Hepatocyte (in vitro differentiated cells): ENCODE measurements at places on chromosomes 2 and 18. TPM values are rescaled to one million over a fixed set of nuclear protein-coding genes. Genes with fewer than 3 reads are reported as not detected.

GRCh38 chr18:6269660-6270332, 144.9 kb downstream of the L3MBTL4 start:
- H3K36me3 ChIP-seq, result no peaks in the 10 kb centered on the region
- DNase-seq, result no peak
- no peak overlapping the region for H3K4me3 ChIP-seq

GRCh38 chr2:236985761-236986339, 99.8 kb upstream of the COPS8 start:
- H3K27me3 ChIP-seq, result no peaks in the 10 kb centered on the region
- peaks cover 26% of the 10 kb centered on the region for H3K4me1 ChIP-seq
- DNase-seq, result no peak
- H3K27ac ChIP-seq, result peak overlapping the region; percentile 50
- H3K36me3 ChIP-seq, result no peaks in the 10 kb centered on the region

EVX2 gene
- polyA plus RNA-seq, result 1.3 and 1.7 TPM in 2 replicates

GRCh38 chr2:106144621-106145331, 49.3 kb downstream of the UXS1 start:
- H3K27ac ChIP-seq, result no peak overlapping the region
- no peak overlapping the region for H3K4me3 ChIP-seq
- DNase-seq, result no peak
- peaks cover 8% of the 10 kb centered on the region for H3K4me1 ChIP-seq
- H3K36me3 ChIP-seq, result no peaks in the 10 kb centered on the region

- no peaks in the 10 kb centered on the region for H3K36me3 ChIP-seq
- no peaks in the 10 kb centered on the region for H3K4me1 ChIP-seq
- DNase-seq, result no peak
- H3K27ac ChIP-seq, result no peak overlapping the region
- no peaks in the 10 kb centered on the region for H3K27me3 ChIP-seq
- no peak overlapping the region for H3K4me3 ChIP-seq
Observed at GRCh38 chr18:43826215-43826614, 548.9 kb upstream of the SYT4 start.

CTLA4 gene
- not detected in 2 replicates for polyA plus RNA-seq

- H3K4me1 ChIP-seq, result peaks cover 22% of the 10 kb centered on the region
- H3K36me3 ChIP-seq, result no peaks in the 10 kb centered on the region
- no peak overlapping the region for H3K4me3 ChIP-seq
- no peak overlapping the region for H3K27ac ChIP-seq
Observed at GRCh38 chr2:86787736-86788135, 3.0 kb downstream of the CD8A start.

GPR17 gene
- polyA plus RNA-seq, result 0.39 TPM in 1 of 2 replicates, not detected in the other

- no peaks in the 10 kb centered on the region for H3K4me1 ChIP-seq
- no peak overlapping the region for H3K4me3 ChIP-seq
- no peaks in the 10 kb centered on the region for H3K36me3 ChIP-seq
- no peak for DNase-seq
- H3K27me3 ChIP-seq, result no peaks in the 10 kb centered on the region
- H3K27ac ChIP-seq, result no peak overlapping the region
Observed at GRCh38 chr18:32293107-32293506, 103.3 kb downstream of the MEP1B start.

DNA sequence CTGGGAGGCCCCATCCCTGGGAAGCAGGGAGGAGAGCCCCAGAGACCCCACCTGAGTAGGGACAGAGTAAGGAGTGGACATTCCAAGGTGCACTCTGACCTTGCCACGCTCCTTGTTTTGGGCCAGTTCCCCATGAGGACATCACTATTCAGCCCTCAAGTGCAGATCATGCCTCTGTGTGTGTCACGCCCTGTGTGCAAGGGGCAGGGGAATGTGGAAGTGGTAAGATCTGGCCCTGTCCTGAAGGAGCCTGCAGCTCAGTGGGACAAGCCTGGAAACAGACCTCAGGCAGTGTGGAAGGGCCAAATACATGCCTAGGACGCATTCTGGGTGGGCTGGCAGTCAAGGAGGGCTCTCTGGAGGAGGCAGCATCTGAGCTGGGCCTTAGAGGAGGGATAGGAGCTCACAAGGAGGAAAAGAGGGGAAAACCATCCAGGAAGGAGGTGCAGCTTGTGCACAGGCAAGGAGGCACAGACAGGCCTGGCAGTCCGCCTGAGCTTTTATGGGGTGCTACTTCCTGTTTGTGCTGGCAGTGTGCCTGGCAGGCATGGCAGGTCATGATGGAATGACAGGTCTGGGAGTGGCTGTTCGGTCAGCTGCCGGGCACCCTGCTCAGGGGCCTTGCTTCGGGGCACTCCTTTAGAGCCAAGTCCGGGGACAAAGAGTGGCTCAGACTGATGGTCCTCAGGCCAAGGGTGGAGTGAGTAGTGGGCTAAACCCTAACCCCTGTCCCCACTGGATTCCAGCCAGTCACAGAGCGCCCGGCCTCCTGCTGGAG, 3.3 kb downstream of the KLHL30 start:
- peak overlapping the region; percentile 48 for H3K27ac ChIP-seq
- no peak overlapping the region for H3K4me3 ChIP-seq
- H3K4me1 ChIP-seq, result peaks cover 18% of the 10 kb centered on the region
- peak; percentile 46 for DNase-seq

DNA sequence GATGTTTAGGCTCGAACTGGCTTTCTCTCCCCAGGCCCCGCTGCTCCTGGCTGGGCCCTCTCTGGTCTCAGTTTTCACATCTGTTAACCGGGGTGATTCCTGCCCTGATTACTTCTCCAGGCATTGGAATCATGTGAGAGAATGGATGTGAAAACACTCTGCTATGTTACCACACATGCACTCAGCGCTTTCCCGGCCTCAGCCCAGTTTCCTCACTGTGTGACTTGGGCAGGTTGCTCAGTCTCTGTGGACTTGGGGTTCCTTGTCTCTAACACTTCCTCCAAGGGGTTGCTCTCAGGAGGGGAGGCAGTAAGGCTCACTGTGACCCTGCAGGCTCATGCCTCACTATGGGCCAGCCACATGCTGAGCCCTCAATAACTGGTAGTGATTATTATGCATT, 230.4 kb upstream of the HS6ST1 start:
- H3K4me3 ChIP-seq, result no peak overlapping the region
- no peak overlapping the region for H3K27ac ChIP-seq
- no peaks in the 10 kb centered on the region for H3K4me1 ChIP-seq
- DNase-seq, result no peak

DNA sequence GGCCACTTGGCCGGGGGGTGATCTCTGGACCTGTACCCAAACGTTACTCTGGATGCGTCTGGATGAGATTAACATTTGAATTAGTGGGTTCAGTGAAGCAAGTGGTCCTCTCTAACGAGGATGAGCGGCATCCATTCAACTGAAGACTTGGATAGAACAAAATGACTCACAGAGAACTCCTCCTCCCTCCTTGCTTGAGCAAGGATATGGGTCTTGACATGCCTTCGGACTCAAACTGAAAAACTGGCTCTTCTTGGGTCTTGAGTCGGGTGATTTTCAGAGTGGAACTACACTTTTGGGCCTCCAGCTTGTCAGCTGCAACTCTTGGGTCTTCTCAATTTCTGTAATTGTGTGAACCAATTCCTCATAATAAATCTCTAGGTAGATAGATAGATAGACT, 47.2 kb downstream of the NETO1 start:
- no peak overlapping the region for H3K4me3 ChIP-seq
- H3K36me3 ChIP-seq, result no peaks in the 10 kb centered on the region
- H3K27me3 ChIP-seq, result no peaks in the 10 kb centered on the region
- H3K4me1 ChIP-seq, result no peaks in the 10 kb centered on the region
- no peak overlapping the region for H3K27ac ChIP-seq

DNA sequence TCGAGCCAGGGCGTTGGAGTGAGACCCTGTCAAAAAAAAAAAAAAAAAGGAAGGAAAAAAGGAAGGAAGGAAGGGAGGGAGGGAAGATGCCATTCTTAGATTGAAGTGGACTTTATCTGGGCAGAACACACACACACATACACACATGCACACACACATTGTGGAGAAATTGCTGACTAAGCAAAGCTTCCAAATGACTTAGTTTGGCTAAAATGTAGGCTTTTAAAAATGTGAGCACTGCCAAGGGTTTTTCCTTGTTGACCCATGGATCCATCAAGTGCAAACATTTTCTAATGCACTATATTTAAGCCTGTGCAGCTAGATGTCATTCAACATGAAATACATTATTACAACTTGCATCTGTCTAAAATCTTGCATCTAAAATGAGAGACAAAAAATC, 564 bp upstream of the TTR start:
- DNase-seq, result no peak
- no peaks in the 10 kb centered on the region for H3K27me3 ChIP-seq
- no peak overlapping the region for H3K27ac ChIP-seq
- H3K36me3 ChIP-seq, result peaks cover 3% of the 10 kb centered on the region
- no peak overlapping the region for H3K4me3 ChIP-seq

- no peak overlapping the region for H3K27ac ChIP-seq
- no peak overlapping the region for H3K4me3 ChIP-seq
- no peaks in the 10 kb centered on the region for H3K36me3 ChIP-seq
- DNase-seq, result no peak
Observed at GRCh38 chr18:26526128-26526965, 22.0 kb downstream of the KCTD1 start.

COL6A3 gene
- 70.7 and 80.7 TPM in 2 replicates for polyA plus RNA-seq

POTEF gene
- 12.9 and 14.7 TPM in 2 replicates for polyA plus RNA-seq

- H3K4me1 ChIP-seq, result no peaks in the 10 kb centered on the region
- no peak overlapping the region for H3K27ac ChIP-seq
- H3K36me3 ChIP-seq, result no peaks in the 10 kb centered on the region
- DNase-seq, result no peak
- peaks cover 3% of the 10 kb centered on the region for H3K27me3 ChIP-seq
- no peak overlapping the region for H3K4me3 ChIP-seq
Observed at GRCh38 chr18:72436401-72436800, 107.7 kb downstream of the CBLN2 start.

TUBA4B gene
- not detected in 2 replicates for polyA plus RNA-seq

GPBAR1 gene
- 23.4 and 25.6 TPM in 2 replicates for polyA plus RNA-seq

DNA sequence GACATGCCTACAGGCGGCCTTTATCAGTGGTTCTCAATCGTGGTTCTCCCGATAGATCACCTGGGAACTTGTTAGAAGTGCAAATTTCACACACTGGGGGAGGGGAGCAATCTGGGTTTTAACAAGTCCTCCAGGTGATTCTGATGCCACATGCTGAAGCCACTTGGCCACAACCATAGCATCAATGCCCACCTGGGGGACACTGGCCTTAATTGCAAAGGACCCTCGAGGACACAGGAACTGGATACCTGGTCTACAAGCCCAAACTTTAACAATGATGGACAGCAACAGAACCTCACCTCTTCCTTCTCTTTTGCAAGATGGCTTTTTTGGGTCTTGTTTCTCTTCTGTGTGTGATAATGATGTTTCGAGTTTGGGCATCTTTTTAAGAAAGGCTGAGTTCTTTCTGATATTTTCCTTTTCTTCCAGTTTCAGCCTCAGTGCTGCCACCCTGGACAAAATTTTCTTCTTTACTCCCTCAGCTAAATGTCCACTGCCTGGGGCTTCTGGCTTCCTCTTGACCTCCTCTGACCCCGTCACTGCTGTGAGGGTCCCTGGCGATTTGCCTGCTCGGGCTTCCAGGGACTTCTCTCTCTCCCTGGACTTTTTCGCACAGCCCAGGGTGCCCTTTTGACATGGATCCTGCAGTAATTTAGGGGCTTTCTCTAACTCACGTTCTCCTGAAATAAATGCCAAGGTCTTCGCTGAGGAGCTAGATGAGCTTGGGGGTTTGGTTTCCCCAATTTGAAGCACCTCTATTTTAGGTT, 94.2 kb downstream of the ALPK2 start:
- H3K4me3 ChIP-seq, result no peak overlapping the region
- no peak overlapping the region for H3K27ac ChIP-seq
- DNase-seq, result no peak
- H3K4me1 ChIP-seq, result peaks cover 9% of the 10 kb centered on the region

DNA sequence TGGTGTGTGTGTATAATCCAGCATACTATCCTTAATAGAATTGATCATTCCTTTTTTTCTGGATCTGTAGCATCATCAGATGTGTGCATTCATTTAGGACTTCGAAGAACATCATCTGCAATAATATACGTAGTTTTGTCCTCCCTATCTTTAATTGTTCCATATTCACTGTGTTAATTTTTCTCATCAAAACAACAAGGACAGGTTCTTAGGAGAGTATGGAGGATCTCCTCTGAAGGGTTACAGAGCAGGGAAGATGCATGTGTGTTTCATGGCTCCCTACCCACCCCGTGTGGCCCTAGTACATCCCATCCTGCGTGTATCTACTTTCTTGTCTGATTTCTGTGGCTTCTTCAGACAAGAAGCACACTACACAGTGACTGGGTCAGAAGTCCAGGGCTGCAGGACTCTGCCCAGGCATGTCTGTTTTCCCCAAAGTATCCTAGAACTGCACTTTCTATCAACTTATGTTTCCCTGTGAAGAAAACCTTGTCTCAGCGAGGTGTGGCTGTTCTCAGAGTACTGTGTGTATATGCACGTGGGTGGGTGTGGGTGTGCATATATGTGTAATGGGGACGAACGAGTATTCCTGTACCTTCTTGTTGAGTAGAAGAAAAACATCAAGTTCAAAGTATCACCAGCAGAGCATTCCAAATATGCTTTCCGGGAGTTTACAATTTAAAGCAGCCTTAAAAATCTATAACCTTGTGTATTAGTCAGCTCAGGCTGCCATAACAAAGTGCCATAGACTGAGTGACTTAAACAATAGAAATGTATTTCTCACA, 220.4 kb upstream of the FOSL2 start:
- peak overlapping the region; percentile 93 for H3K27ac ChIP-seq
- H3K4me1 ChIP-seq, result peaks cover 21% of the 10 kb centered on the region
- no peaks in the 10 kb centered on the region for H3K36me3 ChIP-seq
- no peaks in the 10 kb centered on the region for H3K27me3 ChIP-seq
